Endothelial cell of coronary artery (primary cell): ENCODE measurements at places on chromosomes 5 and 9. TPM values are rescaled to one million over a fixed set of nuclear protein-coding genes. Genes with fewer than 3 reads are reported as not detected.

The KDM3B gene
- 43.6 and 44.2 TPM in 2 replicates for total RNA-seq

The SLCO4C1 gene
- not detected in 2 replicates for total RNA-seq

The UBE2QL1 gene
- under 0.01 and 0.09 TPM in 2 replicates for total RNA-seq

The JAKMIP2 gene
- total RNA-seq, result 0.09 TPM in 1 of 2 replicates, not detected in the other

The IFNK gene
- not detected in 2 replicates for total RNA-seq

The SPATA9 gene
- 0.18 TPM in 1 of 2 replicates, not detected in the other for total RNA-seq

The FAM81B gene
- total RNA-seq, result not detected in 2 replicates

The NUTM2G gene
- total RNA-seq, result not detected in 2 replicates

The MARCOL gene
- not detected in 2 replicates for total RNA-seq

The TOR4A gene
- 27.3 and 27.6 TPM in 2 replicates for total RNA-seq

The PTGER4 gene
- 36.8 and 39.5 TPM in 2 replicates for total RNA-seq

The LCN15 gene
- total RNA-seq, result not detected in 2 replicates

The CTXN3 gene
- not detected in 2 replicates for total RNA-seq

The TOR2A gene
- 4.8 and 5.2 TPM in 2 replicates for total RNA-seq

The CCNI2 gene
- total RNA-seq, result not detected in 2 replicates

The NOXA1 gene
- 0.18 and 0.56 TPM in 2 replicates for total RNA-seq

The CYSRT1 gene
- 0.19 and 0.45 TPM in 2 replicates for total RNA-seq

The LCN6 gene
- not detected in 2 replicates for total RNA-seq

The GARNL3 gene
- 2.7 and 4.1 TPM in 2 replicates for total RNA-seq

The CYLC2 gene
- total RNA-seq, result not detected in 2 replicates

The ANKRD55 gene
- 0.09 and 0.72 TPM in 2 replicates for total RNA-seq
